GM10248 (cell line): ENCODE measurements at places on chromosomes 5 and 9.

GRCh38 chr5:73694089-73694488 is 68.1 kb downstream of the ARHGEF28 start:
- DNase-seq = peak; percentile 35

DNA sequence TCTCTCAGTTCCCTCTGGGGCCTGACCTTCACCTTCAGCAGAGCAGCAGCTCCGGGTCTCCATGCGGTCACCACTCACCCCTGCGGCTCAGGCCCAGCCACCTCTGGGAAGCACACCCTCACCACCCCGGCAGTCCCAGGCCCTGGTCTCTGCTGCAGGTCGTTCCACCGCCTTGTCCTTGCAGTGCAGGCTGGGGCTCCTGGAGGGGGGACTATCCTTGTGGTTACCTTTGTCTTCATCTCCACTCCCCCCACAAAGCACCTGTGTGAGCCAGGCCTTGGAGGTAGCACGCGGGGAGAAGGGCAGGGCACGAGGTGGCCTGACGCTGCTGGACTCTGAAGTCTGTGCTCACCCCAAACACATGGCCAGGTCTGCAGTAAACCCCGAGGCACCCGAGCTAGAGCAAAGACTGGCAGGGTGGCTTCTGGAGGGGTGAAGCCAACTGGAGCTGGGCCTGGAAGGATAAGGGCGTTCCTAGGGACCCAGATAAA is 33.2 kb upstream of the RXRA start:
- DNase-seq = no peak

DNA sequence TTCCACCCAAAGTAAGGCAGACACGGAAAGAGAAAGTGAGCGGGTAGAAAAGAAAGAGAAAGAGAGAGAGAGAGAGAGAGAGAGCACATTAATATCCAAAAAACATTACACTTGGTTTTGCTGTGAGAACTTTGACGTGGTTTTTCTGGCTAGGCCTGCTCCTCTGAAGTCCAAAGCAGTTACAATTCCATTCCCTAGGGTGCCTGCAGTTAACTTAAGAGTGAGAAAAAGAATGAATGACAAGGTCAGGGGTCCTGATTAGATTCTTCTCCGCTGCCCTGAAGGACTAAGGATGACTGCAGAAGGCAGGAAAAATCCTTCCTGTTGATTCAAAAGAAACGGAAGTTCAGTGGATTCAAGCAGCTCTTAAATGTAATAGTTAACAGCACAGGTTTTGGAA is 589.8 kb downstream of the PRELID2 start:
- DNase-seq = no peak

DNA sequence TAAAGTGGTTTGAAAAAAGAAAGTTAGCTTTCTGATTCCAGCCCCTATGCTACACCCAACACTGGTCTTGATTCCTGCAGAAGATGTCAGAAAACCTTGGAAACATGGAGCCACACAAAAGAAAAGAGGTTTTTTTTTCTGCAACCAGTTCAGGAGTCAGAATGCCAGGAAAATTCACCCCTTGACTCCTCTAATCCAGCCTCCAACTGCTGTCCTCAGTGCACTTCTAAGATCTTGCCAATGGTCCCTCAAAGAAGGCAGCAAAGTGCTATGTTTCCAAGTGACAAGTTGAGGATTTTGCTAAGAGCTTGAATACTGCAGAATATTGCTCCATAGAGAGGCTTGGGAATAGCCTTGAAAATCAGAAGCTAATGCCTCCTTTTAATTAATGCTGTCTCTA is 110.2 kb downstream of the TRIM32 start:
- DNase-seq = no peak

DNA sequence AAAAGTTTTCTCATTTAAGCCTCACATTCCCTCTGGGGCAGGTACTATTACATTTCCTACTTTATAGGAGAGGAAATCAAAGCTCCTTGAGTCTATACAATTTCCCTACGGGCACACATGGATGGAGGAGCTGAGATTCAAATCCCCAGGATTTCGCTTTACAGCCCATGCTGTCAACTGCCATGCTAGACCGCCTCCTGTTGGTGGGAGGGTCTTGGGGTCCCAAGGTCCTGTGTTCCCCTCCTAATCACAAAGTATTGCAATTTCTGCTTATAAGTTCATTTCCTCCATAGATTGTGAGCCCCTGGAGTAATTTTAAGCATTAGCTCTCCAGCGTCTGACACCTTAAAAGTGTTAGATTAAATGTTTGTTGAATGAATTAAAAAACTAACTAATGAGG is 95.9 kb upstream of the SMARCA2 start:
- DNase-seq = no peak
